ENCODE measurements at places on chromosomes 7 and 10.
A peak's percentile ranks its signal among the peaks of the same experiment; 100 is the strongest.

- DNase-seq: peak; percentile 69
Observed at GRCh38 chr10:124722798-124723783, 21.1 kb downstream of the FAM53B start.

DNA sequence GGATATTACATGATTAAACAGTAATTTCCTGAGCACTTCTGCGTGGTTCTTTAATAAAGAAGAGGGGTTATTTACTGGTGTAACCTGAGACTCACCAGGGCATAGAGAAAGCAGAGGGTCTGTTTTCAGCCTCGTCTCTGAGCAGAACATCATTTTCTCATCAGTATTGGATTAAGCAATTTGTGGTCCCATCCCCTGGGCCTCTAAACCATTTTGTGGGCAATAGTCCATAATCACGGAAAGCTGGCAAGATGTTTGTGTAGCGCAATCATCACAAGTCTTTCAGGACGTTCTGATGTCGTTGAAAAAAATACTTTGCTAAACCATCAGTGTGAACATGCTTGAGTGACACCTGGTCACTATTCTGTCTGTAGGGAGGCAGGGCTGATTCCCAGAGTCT is 37.1 kb upstream of the SEC61G start:
- no peak for DNase-seq

DNA sequence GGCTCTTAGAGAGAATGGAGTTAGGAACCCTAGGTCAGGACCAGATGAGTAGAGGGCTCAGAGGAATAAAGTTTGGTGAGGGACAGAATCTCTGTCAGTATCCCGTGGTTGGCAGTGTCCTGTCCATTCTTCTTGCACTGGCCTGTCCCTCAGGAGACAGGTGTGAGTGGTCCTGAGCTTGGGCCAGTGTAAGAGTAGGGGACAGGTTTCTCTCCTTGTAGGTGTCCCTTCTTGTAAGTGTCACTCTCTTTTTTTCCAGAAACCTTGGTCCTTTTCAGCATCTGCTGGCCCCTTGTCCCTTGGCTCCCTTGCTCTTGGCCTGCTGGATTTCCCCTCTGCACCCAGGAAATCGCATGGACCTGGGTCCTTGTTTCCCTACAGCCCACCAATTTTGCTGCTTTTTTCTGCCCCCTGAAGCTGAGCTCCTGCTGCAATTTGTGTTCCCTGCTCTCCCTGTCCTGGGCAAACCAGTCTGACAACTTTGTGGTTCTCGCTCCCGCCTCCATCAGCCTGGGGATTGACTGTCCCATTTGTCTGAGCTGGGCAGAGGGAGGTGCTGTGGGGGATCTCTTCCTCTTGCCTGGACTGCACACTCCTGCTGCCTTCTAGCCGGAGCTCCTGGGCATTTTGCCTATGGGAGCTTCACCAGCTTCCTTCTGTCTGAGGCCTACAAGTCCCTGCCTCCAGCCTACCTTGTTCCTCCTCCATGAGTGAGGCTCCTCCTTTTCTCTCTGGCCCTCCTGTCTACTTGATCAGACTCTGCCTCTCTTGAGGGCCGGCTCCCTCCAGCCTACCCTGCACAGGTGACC is 6.5 kb downstream of the TSPAN14 start:
- peak; percentile 92 for DNase-seq

- no peak for DNase-seq
Observed at GRCh38 chr7:30253796-30254165, 30.6 kb upstream of the ZNRF2 start.

- DNase-seq: peak; percentile 39
Observed at GRCh38 chr7:74173074-74173473, 1.1 kb upstream of the EIF4H start.

- DNase-seq: no peak
Observed at GRCh38 chr7:1011297-1012003, 28.5 kb downstream of the CYP2W1 start.

GRCh38 chr7:74230446-74231231 is 20.8 kb downstream of the LAT2 start:
- DNase-seq: no peak

- DNase-seq: peak; percentile 18
Observed at GRCh38 chr7:157432957-157433576, 96.3 kb downstream of the DNAJB6 start.

DNA sequence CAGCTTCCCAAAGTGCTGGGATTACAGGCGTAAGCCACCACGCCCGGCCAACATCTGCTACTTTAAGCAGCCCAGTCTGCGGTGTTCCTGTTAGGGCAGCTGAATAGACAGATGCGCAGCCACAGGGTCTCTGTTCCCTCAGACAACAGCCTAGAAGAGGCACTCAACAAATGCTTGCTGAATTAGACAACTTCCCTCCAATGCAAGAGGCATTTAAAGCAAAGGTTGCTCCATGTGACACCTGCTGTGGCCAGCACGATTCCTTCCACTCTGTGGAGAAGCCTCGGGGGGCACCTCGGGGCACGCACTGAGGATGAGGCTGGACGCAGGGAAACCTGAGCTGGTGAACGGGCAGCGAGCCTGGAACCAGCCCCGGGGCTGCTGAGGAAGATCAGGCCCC is 237.8 kb downstream of the MAD1L1 start:
- DNase-seq: no peak

GRCh38 chr7:32224276-32224675 is 154.1 kb upstream of the PDE1C start:
- peak; percentile 7 for DNase-seq

GRCh38 chr10:57692255-57692980 is 575.3 kb downstream of the IPMK start:
- peak; percentile 78 for DNase-seq

DNA sequence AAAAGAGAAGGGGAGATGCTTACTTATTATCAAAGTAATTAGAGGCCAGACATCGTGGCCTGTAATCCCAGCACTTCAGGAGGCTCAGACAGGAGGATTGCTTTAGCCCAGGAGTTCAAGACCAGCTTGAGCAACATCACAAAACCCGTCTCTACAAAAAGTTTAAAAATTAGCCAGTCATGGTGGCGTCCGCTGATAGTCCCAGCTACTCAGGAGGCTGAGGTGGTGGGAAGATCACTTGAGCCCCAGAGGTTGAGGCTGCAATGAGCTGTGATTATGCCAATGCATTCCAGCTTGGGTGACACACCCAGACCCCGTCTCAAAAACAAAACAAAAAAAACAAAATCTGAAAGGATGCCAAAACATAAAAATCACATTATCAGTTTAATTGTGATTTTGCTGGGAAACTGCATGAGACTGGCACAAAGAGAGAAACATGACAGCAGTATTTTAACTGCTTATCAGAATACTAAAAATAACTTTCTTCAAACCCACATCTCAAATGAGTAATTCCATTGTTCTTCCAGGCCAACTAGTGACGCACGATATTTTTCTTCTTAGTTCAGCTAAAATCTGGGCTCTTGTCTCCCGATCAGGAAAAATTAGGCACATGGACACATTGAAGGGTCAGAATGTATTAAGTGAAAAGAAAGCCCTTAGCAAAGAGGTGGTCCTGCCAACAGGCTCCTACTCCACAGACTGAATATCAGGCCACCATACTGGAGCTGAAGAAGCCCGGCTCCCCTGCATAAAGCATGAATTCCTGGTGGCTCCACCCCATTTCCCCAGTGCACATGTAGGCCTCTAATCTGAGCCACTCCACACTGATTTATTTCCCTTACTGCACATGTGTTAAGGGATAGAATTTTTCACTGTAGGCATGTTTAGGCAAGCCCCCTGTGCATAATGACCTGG is 9.6 kb upstream of the CCM2 start:
- DNase-seq: peak; percentile 84

- peak; percentile 4 for DNase-seq
Observed at GRCh38 chr7:107711301-107711700, 32.6 kb upstream of the CBLL1 start.

GRCh38 chr7:70775570-70776156 is 356.3 kb upstream of the GALNT17 start:
- DNase-seq: peak; percentile 24

DNA sequence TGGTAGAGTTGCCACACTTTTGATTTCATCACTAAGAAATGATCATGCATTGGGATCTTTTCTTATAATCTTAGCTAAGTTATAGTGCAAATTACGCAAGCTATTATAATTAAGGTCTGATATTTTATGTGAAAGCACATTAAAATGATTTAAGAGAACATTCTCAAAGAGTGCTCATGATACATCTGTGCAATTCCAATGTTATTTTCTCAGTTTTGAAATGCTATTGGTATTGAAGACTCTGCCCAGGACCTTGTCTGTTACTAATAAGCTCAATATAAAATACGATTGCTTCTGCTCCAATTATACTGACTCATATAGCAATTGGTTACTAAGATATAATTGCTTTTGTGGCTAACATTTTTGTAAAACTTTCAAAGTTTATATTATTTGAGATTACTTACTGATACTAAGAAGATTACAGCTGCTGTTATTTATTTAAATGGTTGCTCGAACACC is 180.9 kb downstream of the ADAM12 start:
- DNase-seq: no peak

DNA sequence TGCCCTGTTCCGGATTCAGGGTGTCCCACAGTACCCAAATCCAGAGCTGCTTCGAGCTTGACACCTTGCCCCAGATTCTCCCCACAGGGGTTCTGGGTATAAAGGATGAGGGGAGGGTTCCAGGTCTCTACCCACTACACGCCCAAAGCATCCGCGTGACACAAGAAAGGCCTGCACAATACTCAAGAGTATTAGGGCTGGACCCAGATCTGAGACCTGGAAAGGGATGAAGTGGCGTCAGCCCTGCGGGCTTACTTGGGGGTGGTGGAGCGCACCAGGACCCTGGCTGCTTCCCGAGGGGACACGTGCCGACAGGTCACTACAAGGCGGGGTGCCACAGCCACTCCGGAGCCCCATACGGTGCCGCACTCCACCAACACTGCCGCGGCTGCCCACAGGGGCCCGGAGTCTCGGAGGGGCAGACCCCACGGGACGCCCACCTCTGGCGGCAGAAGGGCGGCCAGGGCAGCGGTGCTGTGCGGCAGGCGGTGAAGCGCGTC is 1.3 kb downstream of the TYSND1 start:
- DNase-seq: no peak

DNA sequence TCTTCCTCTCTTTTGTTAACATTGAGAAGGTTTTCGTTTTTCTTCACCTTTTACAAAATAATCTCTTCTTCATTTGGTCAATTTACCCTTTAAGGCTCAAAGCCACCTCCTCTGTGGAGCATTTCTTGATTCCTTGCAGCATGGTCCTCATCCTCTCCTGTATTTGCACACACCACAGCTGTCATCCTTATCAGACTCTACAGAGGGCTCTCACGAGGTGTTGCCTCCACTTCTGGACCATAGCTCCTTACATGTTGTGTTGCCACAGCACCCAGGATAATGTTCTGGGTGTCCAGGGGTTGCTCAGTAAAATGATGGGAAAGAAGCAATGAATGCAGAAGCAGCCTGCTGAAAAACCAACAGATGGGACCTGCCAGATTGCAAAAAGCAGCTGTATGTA is 192.8 kb downstream of the SH2D4B start:
- no peak for DNase-seq

- DNase-seq: peak; percentile 8
Observed at GRCh38 chr7:149027611-149028345, 527 bp downstream of the PDIA4 start.

GRCh38 chr10:122139627-122140170 is 131.4 kb upstream of the BTBD16 start:
- no peak for DNase-seq

- no peak for DNase-seq
Observed at GRCh38 chr7:94907026-94907810, at the start of gene PPP1R9A. TSS of gene PPP1R9A (plus strand) at chr7:94907594. CDS start at chr7:94910114, 2,520 bp downstream.

GRCh38 chr7:102039706-102040105 is 222.3 kb downstream of the CUX1 start:
- no peak for DNase-seq

DNA sequence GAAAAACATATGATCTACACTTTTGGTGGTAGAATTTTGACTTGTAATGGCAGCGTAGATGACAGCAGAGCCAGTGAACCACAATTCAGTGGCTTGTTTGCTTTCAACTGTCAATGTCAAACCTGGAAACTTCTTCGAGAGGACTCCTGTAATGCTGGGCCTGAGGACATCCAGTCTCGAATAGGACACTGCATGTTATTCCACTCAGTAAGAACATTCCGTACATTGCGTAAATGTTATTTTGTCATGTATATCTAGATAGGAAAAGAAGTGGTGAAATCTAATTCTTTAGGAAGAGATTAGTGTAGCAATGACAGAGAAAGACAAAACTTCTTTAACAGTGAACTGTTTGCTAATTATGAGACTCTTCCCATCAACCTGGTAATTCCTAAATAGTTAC is 112.9 kb downstream of the PODXL start:
- DNase-seq: no peak

DNA sequence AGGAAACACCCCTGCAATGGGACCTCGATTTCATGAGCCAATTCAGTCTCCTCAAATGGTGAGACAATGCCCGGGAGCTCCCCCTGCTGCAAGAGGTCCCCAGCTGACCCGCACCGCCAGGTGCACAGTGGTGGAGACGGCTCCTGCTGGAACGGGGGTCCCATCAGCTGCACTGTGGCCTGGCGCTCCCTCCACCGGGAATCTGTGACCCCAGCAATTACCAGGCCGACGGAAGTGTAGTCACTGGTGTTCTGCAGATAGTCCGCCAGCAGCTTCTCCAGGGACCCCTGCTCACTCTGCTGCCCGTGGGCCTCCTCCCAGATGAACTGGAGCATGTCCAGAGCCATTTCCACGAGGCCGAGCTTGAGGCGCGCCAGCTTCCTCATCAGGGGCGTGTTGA is 64.9 kb upstream of the NKX6-2 start:
- no peak for DNase-seq

DNA sequence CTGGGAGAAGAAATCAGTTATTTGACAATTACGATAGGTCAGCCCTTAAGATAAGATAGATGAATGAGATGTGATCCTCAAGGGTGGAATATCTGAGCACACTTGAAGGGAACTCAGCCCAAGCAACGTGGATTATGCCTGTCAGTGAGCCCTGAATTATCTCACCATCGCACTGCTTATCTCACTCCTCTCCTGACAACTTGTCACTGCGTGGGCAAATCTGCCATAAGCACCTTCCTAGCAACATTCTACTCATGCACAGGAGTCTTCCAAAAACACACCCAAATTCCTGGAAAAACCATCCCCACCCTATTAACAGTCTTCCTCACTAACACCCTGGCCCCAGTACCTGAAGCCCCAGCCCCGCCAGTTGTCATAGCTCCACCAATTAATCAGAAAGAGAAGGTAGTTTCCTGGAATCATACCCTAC is 46.5 kb upstream of the IL6 start:
- DNase-seq: no peak

- DNase-seq: peak; percentile 99
Observed at GRCh38 chr7:117269417-117269816, 53.4 kb downstream of the WNT2 start.

- DNase-seq: peak; percentile 33
Observed at GRCh38 chr10:58400609-58401008, 15.4 kb downstream of the TFAM start.

DNA sequence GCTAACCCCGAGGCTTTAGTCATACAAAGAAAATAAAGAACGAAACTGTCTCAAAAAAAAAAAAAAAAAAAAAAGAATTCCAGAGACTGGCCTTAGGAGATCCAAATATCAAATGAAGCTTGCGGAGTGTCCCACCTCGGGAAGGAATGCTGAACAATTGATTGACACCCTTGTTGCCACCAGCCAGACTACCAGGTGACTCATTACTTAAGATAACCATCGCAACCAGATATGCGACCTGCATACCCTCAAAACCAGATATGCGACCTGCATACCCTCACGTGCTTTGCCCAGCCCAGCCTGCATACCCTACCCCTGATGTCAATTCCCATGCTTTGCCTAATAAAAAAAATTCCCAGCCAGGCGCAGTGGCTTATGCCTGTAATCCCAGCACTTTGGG is 2.7 kb upstream of the PRKRIP1 start:
- no peak for DNase-seq

- DNase-seq: no peak
Observed at GRCh38 chr7:25303281-25304181, 75.2 kb upstream of the NPVF start.

Data from bronchial epithelial cell (primary cell).